ENCODE measurements at places on chromosomes 2 and 18.
A peak's percentile ranks its signal among the peaks of the same experiment; 100 is the strongest.

DNA sequence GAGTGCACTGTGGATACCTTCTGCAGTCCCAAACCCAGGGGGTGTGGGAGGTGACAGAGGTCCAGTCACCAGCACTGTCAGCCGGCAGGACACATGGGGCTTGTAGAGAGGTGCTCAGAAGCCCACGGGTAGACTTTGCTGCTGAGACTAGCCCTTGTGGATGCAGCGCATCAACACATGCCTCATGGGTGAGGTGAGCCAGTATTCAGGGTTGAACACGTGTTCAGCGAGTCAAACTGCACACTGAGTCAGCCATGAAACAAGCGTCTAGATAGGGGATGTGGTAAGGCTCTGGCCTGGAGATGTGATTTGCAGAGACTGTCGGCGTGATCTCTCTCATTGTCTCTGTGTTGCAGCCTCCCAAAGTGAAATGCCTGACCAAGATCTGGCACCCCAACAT, 35.8 kb upstream of the SCLY start:
- DNase-seq = no peak

DNA sequence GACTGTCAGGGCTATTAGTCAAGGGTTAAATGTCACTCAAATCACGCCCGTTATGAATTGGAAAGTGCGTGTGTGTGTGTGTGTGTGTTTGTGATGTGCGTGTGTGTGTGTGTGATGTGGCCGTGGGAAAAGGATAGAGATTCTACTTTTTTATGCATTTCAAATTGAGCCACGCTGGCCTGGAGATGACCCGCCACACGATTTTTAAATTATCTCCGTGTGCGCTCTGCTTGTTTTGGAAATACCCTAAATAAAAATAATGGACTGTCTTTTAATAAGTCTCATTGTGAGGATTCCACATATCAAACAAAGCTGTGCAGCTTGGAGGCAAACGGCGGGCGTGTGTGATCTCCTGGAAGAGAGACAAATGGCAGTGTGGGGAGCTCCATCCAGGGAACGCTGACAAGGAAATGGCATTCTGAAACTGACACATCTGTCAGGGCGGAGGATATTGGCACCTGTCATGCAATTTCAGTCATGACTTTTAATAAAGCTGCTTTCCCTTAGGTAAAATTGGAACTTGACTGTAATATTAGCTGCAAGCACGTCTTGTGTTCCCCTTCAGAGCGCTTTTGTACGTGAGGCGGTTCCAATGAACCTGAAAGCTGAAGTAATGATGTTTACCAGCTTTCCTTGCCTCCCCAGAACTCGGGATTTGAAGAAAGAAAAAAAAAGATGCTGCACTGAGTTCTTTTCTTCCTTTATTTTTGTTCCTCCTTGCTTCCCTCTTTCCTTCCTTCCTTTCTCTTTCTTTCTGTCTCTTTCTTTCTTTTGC, 381.8 kb upstream of the SMIM21 start:
- no peak for DNase-seq

- DNase-seq = no peak
These were observed 170.7 kb downstream of the TNS1 start for GRCh38 chr2:217832115-217832514.

DNA sequence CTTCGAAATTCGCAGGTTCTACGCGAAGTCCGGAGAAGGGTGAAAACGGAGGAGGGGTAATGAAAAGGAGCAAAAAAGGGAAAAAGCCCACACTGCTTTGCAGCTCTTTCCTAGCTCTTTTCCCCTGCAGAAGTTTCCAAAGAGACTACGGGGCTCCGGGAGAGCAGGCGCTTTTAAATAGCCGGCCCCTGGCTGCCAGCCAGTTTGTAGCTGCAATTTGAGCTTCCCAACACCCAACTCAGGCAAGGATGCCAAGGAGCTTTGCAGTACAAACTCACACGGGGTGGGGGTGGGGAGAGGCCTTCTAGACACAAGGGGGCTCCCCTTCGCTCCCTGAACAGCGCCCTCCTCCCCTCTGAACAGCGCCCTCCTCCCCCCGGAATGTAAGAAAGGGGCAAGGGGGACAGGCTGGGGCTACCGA, at the start of gene IGFBP5:
Gene IGFBP5, minus strand, starts transcription at position 149 of the 421 bp plus-strand sequence. CDS start 774 bp downstream, outside the sequence.
- peak; percentile 91 for DNase-seq

DNA sequence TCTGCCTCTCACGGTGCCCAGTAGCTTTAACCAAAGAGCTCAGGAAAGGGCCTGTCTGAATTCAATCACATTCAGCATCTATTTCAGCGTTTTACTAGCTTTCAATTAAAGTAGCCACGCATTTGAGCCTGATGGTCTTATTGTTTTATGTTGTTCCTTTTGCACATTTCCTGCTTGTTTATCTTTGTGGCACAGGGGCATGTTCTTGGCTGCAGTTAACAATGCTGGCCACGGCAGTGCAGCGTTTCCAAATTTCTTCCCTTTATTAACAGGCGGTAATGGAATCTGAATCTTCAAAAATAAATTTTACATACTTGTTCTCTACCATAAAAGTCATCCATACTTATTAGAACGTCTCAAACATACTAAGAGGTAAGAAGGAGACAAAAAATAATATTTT, 46.2 kb downstream of the HPCAL1 start:
- no peak for DNase-seq

DNA sequence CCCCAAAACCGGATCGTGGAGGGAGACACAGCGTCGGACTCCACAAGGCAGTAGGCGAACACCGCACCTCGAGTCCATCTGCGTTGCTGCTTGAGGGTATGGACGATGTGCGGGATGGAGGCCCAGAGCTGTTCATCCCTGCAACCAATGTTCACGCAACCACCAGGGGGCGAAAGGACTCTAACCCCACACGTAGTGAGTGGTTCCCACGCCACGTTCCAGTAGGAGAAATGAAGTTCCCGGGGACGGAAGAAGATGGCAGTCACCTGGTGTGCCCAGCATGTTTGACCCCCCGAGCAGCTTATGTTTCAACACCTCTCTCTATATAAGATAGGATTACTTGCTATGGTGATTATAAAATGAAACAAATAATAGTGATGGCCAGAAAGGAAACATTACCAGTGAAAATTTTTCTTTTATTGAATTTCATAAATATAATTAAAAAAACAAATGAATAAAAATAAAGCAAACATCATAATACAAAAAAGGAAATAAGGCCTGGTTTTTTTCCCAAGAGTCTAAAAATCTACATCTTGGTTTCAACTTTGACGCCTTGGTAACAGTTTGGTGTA, 184.3 kb downstream of the SH3BP4 start:
- DNase-seq = peak; percentile 92

DNA sequence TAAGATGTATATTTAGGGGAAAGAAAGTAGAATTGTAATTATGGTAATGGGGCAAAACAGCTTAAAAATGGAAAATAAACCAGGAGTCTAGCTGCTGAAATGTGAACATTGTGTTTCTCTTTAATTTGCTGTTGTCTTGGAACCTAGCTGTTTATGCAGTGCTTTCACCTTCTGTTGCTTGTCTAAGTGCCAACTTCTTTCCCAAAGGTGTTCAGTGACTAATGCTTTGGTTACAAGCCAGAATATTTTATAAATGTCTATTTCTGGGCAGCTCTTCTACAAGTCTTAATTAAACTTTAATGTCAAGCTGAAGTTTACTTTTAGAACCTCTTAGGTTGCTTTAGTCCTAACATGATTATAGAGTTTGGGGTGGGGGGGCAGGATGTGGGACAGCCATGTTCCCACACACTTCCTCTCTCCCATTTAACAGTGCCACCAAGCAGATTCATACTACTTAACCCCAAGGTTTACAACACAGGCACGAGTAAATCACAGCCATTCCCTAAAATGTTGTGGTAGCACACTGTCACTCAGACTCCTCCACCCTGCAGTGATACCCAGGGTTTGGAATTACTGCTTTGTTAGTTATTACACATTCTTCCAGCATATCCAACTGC, 60.6 kb downstream of the ITGA4 start:
- no peak for DNase-seq

DNA sequence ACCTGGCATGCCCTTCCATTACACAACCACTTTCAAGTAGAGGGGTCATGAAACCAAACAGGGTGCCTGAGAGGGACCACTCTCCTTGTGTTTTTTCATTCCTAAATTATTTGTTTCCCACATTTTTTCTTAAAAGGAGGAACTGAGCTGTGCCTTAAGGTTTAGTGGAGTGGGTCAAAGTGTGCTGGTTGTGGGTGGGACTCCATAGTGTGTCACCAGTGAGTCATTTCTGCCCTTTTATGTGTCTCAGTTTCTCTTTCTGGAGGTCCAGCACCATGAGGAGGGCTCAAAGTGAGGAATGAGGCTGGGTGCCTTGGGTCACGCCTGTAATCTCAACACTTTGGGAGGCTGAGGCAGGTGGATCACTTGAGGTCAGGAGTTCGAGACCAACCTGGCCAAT, 37.8 kb downstream of the COMMD1 start:
- no peak for DNase-seq

DNA sequence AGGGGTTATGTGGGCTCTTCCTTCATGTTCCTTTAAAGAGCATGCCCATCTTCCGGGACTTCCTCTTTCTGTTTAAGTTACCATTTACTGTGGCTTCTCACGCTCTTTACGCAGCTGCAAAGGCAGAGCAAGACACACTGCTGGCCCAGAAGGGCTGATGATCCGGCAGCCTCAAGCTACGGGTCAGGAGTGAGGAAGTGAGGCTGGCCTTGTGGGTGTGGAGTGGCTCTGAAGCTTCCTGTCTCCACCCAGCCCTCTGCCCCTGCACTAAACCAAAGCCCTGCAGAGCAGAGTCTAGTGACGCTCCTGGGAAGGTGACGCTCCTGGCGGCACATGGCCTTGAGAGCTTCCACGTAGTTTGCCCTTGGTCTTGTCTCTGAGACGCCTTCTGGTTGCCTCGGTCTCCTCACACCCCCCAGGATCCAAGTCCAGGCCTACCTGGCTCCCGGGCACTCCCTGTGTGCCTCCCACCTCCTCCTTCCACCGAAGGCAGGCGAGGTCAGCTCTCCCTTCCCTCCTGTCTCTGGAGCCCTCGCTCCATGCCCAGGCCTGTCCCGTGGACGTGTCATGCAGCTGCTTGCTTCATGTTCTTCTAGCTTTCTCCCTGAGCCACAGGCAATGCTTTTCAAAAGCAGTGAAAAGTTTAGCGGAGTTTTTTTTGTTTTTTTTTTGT, 50.3 kb downstream of the ARL4C start:
- DNase-seq = peak; percentile 41

DNA sequence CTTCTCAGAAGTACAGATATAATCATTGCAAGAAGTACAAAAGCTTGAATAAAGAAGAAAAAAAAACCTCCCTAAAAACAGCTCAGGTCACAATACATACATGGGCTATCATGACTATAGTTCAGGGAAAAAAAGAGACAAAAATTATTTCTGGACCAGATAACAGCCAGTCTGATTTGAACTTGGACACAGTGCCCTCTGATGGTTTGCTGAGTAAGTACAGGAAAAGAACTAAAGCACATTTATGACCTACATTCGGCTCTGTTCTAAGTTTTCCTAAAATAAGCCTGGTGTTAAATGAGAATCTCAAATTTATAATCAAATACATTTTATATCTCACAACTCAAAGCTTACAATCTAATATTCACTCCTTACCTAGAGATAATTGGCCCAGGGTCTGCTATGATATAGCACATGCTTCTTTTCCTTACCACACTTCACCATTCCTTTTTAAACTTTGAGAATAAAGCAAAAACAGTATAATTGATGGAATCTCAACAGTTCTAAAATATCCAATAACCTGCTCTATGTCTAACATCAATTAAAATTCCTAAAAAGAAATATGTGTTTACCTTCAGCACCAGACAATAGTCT, 81.1 kb downstream of the RAPH1 start:
- no peak for DNase-seq

- no peak for DNase-seq
These were observed 63.1 kb upstream of the TMEM247 start for GRCh38 chr2:46416280-46416679.

- DNase-seq = no peak
These were observed 7.7 kb downstream of the RPRM start for GRCh38 chr2:153470867-153471266.

GRCh38 chr18:37521510-37522465, 43.8 kb downstream of the CELF4 start:
- DNase-seq = no peak

DNA sequence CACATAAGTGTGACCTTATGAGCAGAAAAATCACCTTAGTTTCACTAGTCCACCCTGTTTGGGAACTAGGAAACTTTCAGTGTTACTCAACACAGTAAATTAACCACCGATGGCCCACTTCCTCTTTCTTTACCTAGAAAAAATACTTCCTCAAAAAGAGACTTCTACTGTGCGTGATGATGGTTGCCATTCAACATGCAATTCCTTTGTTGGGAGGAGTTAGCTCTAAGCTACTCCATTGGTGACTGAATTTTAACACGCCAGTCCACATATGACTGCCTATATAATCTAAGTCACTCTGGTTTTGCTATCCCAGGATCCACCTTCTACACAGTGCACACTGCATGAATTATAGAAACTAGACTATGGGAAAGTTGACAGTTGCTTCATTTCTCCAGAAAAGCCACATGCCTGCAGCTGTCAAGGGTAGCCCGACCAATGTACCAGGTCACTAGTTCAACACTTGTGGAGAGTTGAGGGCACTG, 47.8 kb upstream of the REG3G start:
- DNase-seq = no peak

- DNase-seq = peak; percentile 5
These were observed 395.6 kb upstream of the HS6ST1 start for GRCh38 chr2:128714285-128714684.

DNA sequence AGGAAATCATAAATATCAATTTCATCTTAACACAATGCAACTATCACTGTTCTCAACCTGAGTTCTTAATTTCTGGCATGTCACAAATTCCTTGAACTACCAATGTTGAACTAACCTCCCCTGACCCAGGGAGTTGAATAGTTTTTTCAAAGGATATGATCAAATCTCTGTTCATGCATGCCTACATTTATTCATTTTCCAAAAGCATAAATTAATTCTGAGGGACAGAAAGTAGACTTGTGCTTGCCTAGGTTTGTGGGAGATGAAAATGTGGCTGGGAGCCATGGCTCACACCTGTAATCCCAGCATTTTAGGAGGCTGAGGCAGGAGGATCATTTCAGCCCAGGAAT, 175.7 kb downstream of the TGIF1 start:
- no peak for DNase-seq

GRCh38 chr2:111168528-111169239, 48.0 kb downstream of the BCL2L11 start:
- no peak for DNase-seq

GRCh38 chr2:47041063-47041462, 114.0 kb downstream of the STPG4 start:
- no peak for DNase-seq

DNA sequence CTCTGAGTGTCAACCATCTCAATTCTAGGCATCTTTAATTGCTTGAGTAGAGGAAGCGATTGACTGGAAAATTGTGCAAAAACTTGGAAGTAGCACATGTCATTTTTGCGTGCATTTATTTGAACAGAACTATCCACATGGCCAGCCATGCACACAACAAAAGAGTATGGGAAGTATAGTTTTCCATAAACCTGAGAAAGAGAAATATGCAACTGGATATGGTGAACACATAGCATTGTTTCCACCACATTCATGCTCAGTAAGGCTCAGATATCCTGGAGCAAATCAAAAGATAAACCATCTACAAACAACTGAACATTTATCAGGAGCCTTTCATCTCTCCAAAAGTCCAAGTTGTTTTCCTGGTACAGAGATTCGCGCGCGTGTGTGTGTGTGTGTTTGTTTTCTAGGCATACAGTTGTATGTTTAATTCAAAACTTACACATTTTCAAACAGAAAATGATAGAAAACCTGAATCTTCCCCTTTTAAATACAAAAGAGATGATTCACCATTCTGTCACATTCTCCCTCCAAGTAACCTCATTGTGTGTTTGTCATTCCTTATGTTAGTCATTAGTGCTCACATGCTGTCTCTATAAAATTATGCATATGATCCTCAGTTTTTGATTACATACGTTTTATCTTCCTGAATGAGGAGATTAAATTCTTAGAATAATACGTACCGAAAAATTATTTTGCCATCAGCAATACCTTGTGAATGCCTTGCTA, 780.4 kb upstream of the NRXN1 start:
- DNase-seq = no peak

Measured in tibial nerve (tissue), 4 donors.